ENCODE measurements at places on chromosomes 7 and 10. TPM values are rescaled to one million over a fixed set of nuclear protein-coding genes. Genes with fewer than 3 reads are reported as not detected.

Gene OR2A42
- not detected for total RNA-seq

Gene RBP3
- not detected for total RNA-seq

Gene TYW1
- total RNA-seq: 17.9 TPM

Gene CFTR
- 0.04 TPM for total RNA-seq

Gene DOCK1
- 47.9 TPM for total RNA-seq

Gene PRKAR1B
- 32.8 TPM for total RNA-seq

Gene FAM25C
- total RNA-seq: not detected

Gene C10orf62
- not detected for total RNA-seq

Gene ASB4
- total RNA-seq: not detected
